Left ventricle myocardium superior (tissue), 1 donor: ENCODE measurements at places on chromosomes 4 and X.
A peak's percentile ranks its signal among the peaks of the same experiment; 100 is the strongest.

DNA sequence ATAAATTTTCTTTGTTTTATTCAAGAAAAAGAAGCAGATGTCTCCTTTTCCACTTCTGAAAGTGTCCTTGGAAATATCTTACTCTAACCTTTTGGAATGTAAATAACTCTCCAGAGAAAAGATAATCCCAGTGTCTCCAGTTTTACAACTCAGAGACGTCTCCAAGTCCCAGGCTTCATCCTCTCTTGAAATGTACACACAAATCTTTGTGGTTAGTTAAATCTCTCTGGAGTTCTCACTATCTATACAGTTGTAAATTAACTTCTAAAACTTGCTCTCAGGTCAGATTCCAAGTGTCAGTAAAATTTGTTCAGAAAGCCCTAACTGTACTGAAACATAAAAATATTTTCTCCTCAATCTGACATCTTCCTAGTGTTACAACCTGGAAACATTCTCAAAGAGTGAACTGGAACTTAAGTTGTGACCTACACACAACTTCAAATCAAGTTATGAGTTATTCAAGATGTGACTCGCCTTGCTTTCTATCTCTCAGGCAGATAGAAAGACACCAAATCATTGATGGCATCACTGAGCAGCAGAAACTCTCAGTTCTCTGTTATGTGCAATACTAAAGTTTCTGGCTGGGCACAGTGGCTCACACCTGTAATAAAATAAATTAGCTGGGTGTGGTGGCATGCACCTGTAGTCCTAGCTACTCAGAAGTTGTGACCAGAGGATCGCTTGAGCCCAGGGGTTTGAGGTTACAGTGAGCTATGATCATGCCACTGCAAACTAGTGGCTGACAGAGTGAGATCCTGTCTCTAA is 284.2 kb downstream of the RCHY1 start:
- no peak for DNase-seq

- no peak for DNase-seq
Measured at GRCh38 chr4:95387719-95388118, 161.1 kb downstream of the UNC5C start.

- DNase-seq = no peak
Measured at GRCh38 chr4:185734214-185734613, 77.8 kb downstream of the SORBS2 start.

DNA sequence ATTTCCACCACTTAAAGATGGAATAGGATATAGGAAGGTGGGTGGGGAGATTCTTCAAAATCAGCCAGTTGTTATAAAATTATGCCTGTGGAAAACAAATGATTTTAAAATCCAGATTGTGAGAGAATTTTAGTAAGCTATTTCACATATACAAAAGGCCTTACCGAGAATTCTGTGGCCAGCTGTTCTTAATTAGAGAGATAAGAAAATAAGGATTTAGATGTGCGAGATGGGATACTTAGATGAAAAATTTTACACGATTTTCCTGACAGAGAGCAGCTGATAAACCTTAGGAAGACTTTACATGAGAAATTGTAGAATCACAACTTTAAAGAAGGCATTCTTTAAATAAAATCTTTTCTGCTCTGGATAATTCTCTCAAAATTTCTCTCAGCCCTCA is 94.5 kb upstream of the IQCM start:
- no peak for DNase-seq

GRCh38 chr4:150573534-150573933 is 8.4 kb upstream of the MAB21L2 start:
- DNase-seq = no peak

DNA sequence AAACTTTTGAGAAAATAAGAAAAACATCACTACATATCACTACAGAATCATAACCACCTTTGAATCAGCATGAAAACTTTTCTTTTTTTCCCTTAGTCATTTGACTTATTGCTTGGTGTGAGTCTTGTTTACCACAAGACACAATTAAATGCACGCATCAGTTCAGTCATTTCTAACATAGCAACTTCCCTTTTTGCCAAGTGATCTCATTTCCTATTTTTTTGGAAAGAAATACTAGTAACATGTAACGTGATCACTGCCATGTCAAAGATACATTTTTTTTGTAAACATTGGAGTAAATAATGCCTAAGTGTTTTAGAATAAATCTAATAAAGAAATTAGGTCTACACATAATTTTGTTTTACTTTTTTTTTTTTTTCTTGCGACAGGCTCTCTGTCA is 5.1 kb upstream of the CXCL8 start:
- DNase-seq = no peak

DNA sequence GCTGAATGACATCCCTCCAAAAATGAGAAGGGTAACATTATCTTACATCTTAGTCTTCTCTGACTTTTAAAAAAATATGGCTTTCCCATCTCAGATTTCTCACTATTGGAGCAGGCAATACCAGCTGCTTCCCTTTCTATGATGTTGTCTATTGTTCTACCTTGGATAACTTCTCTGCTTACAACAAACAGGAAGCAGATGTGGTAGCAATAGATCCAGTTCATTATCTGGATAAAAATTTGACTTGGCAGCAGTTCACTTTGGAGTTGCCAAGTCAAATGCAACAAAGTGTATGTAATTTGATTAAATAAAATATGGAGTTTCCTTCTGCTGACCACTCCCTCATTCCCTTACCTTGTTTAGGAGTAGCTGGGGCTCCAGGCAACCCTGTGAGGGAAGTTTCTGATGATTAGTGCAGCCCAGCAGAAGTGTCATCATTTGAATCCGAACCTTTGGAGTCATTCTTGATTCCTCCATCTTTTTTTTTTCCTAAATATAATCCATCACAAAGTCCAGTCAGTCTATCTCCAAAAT is 72.0 kb upstream of the GPRIN3 start:
- no peak for DNase-seq

- peak; percentile 52 for DNase-seq
Measured at GRCh38 chr4:3287972-3288570, 4.8 kb upstream of the RGS12 start.

- no peak for DNase-seq
Measured at GRCh38 chr4:112508356-112508755, 7.6 kb downstream of the NEUROG2 start.

GRCh38 chr4:73895201-73896175 is 26.3 kb downstream of the CXCL1 start:
- DNase-seq = no peak

- DNase-seq = no peak
Measured at GRCh38 chrX:41116948-41117347, 31.7 kb downstream of the USP9X start.

DNA sequence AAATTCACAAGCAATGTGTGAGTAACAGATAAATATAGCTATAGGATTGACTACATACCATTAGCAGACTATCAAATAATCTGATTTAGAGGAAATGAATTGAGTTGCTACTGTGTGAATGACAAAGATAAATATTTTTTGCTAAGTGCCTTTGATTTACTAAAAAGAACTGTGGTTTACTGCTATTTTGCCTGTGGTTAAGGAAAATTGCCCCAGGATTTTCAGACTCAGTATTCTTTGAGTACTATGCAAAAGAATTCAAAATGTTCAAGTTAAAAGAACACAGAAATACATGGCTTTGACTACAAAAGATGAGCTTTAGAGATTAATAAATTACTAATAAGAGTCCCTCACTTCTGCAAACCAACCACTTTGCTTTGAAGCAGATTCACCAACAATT is 853.8 kb downstream of the ADGRL3 start:
- no peak for DNase-seq

- no peak for DNase-seq
Measured at GRCh38 chr4:161393602-161394001, 770.2 kb downstream of the FSTL5 start.

DNA sequence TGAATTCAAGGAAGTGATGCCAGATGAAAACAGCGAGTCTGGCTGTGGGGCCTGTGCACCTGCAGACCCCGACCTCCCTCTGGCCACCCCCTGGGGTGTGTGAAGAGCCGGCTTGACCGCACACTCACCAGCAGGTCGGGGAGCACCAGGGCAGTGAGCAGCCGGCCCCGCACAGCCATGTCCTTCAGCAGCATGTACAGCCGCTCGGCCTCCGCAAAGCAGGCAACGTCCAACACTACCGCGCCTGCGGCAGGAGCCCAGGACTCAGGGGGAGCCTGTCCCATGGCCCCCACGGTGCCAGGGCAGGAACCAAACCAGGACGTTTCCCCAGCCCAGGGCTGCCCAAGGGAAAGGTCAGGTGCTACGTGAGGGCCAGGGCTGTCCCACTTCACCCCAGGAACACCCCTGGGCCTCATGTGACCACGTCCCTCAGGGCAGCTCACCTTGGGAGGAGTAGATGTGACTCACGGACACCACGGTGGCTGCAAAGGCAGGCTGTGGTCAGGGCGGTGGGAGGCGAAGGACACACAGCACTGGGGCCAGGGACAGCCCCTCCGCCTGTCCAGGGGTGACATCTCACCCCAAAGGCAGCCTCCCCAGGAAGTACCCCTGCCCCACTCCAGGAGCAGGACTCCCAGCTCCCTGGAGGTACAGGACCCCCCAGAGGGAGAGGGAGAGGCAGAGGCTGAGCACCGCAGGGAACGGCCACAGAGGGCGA is 8.2 kb downstream of the DGKQ start:
- DNase-seq = peak; percentile 29

GRCh38 chr4:150211799-150212445 is 133.7 kb downstream of the DCLK2 start:
- no peak for DNase-seq

GRCh38 chr4:68426516-68426915 is 20.7 kb upstream of the TMPRSS11E start:
- DNase-seq = no peak

DNA sequence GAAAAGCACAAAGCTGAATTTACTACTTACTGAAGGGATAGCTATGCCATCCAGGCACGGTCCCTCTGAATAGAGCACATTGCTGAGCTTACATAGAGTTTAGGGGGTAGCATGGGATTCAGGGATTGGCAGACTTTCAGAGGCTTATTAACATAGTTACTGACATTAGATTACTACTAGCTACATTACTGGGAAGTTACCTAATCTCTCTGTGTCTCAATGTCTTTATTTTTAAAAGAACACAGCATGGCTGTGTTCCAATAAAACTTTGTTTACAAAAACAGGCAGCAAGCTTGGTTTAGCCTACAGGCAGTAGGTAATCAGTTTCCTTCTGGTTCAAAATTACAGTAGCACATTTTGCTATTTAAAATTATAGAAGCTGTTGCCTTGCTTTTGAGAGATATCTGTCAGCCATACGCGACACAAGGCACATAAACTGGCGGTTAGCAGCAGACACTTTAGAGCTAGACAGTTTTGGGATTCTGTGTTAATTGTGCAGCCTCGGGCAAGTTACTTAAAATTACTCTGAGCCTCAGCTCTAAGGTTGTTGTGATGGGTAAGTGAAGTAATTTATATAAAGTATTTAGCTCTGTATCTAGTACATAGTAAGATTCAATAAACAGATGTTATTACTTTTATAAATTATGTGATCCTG is 6.9 kb downstream of the KLHL8 start:
- no peak for DNase-seq

GRCh38 chr4:85722807-85723206 is 247.9 kb downstream of the ARHGAP24 start:
- no peak for DNase-seq

- DNase-seq = no peak
Measured at GRCh38 chr4:38109370-38109769, 149.2 kb downstream of the PTTG2 start.

- no peak for DNase-seq
Measured at GRCh38 chr4:94920369-94920768, 162.6 kb downstream of the BMPR1B start.

- DNase-seq = no peak
Measured at GRCh38 chr4:47215759-47216158, 184.4 kb downstream of the GABRB1 start.

GRCh38 chr4:152734015-152734698 is 45.4 kb downstream of the TIGD4 start:
- no peak for DNase-seq

- DNase-seq = peak; percentile 53
Measured at GRCh38 chr4:185128272-185129119, 14.6 kb upstream of the SLC25A4 start.

DNA sequence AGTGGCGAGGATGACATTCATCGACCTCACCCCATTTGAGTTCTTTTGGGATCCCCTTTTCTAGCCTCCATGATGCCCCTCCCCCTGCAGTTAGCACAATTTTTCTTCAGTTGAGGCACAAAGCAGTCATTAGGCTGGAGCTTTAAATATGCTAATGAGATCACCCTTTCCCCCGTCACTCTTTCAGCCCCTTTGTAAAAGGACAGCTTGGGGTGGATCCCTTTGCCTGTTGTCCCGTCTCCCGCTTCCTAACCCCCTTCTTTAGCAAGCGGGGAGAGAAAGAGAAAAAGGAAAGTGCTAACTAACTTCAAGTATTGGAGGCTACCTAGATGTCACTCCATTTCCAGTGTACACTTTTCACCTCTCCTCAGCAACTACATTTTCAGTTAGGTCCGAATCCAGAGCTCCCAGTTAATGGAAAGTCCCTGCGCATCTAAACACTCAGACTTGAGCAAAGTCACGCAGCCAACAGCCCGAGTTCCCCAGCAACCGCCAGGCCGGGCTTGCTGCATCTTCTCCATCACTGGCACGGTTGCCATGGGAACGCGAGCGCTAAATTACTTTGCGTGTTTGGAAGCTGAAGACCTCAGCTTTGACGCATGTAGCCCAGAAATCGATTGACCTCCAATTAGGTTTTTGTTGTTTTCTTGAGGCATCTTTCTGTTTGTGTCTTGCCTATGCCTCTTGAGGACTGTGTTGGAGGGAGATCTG is 76.8 kb downstream of the RTL5 start:
- no peak for DNase-seq

DNA sequence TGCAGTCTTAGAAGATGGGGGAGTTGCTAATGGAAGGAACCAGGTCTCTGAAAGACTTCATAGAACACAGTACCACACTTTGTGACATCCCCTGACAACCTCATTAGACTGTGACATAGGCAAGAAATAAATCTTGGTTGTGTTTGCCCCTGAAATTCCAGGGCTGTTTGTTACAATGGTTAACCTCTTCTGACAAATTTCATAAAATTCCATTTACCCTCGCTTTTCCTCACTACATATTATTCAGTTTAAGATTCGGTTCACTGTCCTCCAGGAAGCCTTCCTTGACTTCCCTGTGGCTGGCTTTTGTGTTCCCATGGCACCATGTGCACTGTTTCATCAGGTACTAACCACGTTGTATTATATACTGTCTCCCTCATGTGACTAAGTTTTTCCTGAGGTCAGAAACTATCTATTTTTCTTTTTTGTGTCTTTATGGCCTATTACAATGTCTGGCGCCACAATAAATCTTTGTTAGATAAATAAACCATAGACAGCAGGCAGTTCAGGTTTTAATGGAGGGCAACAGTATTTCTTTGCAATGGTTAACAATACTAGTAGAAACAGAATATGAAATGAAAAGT is 54.2 kb downstream of the ATXN3L start:
- DNase-seq = no peak

DNA sequence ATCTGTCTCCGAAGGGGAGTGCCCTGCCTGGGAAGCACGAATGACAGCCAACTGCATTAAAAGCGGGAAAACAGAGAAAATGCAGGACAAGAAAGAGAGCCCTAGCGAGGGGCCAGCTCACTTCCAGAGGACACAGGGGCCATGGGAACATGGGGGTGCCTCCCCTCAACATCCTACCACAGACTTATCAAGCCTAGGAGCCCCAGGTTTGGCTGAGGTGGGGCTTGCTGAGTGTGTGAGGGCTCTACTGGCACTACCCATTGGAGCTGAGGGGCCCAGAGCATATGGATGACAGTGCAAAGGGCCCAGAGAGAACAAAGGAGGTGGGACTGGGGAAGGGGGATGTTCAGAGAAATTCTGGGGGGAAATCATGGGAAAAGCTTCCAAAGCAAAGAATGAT is 101.8 kb downstream of the PJA1 start:
- DNase-seq = no peak
